ENCODE measurements at places on chromosomes 11 and 22. TPM values are rescaled to one million over a fixed set of nuclear protein-coding genes. Genes with fewer than 3 reads are reported as not detected.

Gene P2RY6
- total RNA-seq = not detected

Gene TRIM29
- total RNA-seq = 0.11 TPM

Gene KRTAP5-10
- total RNA-seq = not detected

Gene POU2AF3
- 0.59 TPM for total RNA-seq

Gene OR2D2
- not detected for total RNA-seq

Gene CAPRIN1
- 275 TPM for total RNA-seq

Gene SCUBE1
- total RNA-seq = 25.9 TPM

Gene IL17REL
- not detected for total RNA-seq

DNA sequence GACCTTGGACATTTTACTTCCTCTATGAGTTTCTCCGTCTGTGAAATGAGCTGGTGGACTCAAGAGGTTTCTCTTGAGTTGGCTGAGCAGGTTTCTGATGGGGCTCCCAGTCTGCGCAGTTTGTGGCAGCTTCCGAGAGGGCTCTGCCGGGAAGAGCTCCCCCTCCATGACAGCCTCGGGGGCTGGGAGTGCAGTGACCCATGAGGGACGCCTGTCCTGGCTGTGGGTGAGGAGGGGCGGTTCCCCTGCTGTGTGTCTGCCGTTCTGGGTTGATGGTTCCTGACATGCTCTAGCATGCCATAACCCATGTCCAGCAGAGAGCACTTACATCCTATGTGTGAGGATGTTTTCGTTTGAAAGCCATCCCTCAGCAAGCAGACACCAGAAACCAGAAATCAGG is 14.8 kb downstream of the CSF2RB start:
- H3K36me3 ChIP-seq = no peaks in the 10 kb centered on the region
- no peak overlapping the region for H3K27ac ChIP-seq
- no peaks in the 10 kb centered on the region for H3K27me3 ChIP-seq
- H3K4me3 ChIP-seq = no peak overlapping the region
- peaks cover 5% of the 10 kb centered on the region for H3K4me1 ChIP-seq

GRCh38 chr11:111944651-111945051 is 7.5 kb downstream of the DIXDC1 start:
- H3K36me3 ChIP-seq = no peaks in the 10 kb centered on the region
- no peak for DNase-seq
- H3K27me3 ChIP-seq = no peaks in the 10 kb centered on the region

DNA sequence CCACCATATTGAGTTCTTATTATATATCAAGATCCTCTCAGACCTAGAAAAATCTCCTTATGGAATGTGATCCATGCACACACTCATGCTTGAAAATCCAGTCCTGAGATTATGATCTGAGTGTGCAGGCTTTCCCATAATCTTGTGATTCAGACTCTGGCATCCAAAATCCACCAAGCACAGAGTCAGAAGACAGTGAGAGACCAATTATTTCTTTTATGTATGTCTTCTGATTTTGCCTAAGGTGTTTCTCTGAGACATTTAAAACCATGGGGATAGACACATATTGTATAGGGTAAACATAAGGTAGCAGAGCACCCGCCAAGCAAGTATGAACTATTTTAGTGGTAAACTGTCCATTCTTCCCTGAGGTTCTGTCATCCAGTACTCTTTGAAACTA is 52.0 kb upstream of the MMP13 start:
- H3K27ac ChIP-seq = no peak overlapping the region
- no peak overlapping the region for H3K4me3 ChIP-seq
- H3K27me3 ChIP-seq = no peaks in the 10 kb centered on the region

- H3K4me1 ChIP-seq = peaks cover 30% of the 10 kb centered on the region
- H3K4me3 ChIP-seq = peak overlapping the region; percentile 77
- H3K27ac ChIP-seq = no peak overlapping the region
- no peaks in the 10 kb centered on the region for H3K36me3 ChIP-seq
Observed at GRCh38 chr11:115500547-115501501, 3.4 kb downstream of the CADM1 start.

DNA sequence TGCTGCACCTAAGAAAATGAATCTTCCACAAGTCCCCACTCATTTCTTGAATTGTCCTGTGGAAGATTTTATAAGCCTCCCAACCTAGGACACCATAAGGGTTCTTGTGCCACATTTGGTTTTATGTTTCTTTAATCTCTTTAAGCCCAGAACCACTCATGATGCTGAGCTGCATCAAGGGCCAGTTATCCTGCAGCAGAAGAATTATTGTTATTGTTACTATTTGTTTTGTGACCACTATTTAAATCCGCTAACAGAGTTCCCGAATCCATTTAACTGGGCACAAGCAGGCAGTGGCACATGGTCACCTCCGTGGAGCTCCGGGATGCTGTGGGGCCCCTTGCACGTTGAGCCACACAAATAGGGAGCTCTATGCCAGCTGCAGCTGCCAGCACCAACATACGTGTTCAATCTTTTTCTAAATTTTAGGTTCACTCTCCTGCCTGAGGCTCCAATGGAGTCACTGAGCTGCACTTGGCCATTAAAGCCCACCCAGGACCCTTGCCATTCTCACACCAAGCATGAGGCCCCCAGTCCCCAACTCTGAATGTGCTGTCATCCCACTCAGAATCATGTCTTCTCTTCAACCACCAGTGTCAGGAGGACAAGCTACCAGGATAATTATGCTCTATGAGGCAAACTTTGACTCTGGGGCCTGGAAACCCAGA is 60.6 kb downstream of the DGCR2 start:
- no peaks in the 10 kb centered on the region for H3K27me3 ChIP-seq
- no peaks in the 10 kb centered on the region for H3K4me1 ChIP-seq
- H3K4me3 ChIP-seq = no peak overlapping the region

DNA sequence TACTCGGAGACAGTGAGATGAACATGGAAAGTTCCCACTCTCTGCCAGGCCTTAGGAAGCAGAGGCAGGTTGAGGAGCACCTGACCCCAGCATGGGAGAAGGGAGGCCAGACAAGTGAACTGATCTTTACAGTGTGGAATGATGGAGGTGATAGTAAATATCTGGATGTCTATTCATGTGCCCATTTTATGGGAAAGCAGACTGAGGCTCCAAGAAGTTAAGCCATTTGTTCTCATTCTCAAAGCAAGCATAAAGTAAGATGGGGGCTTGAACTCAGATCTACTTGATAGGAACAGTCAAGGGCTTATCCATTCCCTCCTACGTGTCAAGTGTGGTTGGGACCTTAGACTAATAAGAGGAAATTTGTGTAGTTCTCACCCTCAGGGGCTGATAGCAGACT is 461.5 kb downstream of the MN1 start:
- no peak overlapping the region for H3K27ac ChIP-seq
- no peak overlapping the region for H3K4me3 ChIP-seq
- H3K27me3 ChIP-seq = peaks cover 5% of the 10 kb centered on the region

DNA sequence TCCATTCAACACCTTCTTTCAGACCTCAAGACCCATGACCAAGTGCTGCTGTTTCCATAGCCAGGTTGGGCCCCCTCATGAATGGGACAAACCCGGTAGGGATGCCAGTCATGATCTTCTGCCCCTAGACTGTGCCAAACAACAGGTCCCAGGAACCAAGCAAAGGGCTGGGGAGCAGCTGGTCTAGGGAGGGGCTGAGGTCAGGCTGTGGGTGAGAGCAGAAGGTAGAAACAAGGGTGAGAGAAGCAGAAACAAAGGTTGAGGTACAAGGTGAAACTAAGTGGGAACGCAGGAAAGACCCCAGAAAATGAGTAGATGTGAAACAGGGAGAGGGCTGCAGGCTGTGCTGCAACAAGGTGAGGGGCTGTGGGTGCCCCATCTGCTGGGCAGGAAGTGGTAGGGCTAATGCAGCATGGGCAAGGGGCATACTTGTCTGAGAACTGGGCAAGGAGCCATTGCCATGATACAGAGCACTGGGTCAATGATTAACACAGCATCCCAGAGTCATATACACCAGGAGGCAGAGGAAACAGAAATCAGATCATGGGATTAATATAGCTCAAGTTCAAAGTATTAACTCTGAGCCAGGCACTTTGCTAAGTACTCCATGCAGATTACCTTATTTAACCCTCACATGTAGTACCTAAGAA is 45.9 kb downstream of the SLC1A2 start:
- no peaks in the 10 kb centered on the region for H3K4me1 ChIP-seq
- H3K4me3 ChIP-seq = no peak overlapping the region
- no peak overlapping the region for H3K27ac ChIP-seq
- H3K36me3 ChIP-seq = no peaks in the 10 kb centered on the region
- no peaks in the 10 kb centered on the region for H3K27me3 ChIP-seq
- no peak for DNase-seq

DNA sequence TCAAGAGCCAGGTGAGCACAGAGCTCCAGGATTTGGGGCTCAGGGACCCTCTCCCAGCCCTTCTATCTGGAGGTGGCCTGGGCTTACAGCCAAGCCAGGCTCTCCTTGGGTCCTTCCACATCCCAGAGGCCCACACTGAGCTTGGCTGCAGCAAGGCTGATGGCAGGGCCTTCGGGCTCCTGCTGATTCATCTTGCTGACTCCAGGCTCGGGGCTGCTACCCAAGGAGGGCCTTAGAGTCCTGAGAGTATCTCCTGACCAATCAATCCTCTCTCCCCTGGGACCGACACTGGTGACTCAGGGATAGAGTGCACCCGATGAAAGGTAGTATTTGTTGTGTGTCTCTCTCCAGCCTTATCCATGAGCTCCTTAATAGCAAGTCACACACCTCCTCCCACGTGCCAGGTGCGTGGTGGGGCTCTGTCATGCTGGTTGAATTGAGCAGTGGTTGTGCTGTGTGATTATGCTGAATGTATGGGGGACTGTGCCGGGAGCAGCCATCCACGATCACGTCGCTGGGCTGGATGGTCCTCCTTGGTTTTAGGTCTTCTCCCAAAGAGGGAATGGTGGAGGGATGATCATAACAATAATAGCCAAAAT is 62.3 kb downstream of the GRIK4 start:
- no peak overlapping the region for H3K27ac ChIP-seq
- H3K4me3 ChIP-seq = no peak overlapping the region
- no peaks in the 10 kb centered on the region for H3K4me1 ChIP-seq
- DNase-seq = no peak
- H3K27me3 ChIP-seq = peaks cover 22% of the 10 kb centered on the region
- no peaks in the 10 kb centered on the region for H3K36me3 ChIP-seq

GRCh38 chr11:111044751-111045406 is 200.6 kb upstream of the POU2AF2 start:
- no peak for DNase-seq
- no peak overlapping the region for H3K27ac ChIP-seq
- H3K4me3 ChIP-seq = no peak overlapping the region
- H3K27me3 ChIP-seq = no peaks in the 10 kb centered on the region
- no peaks in the 10 kb centered on the region for H3K36me3 ChIP-seq
- H3K4me1 ChIP-seq = no peaks in the 10 kb centered on the region

DNA sequence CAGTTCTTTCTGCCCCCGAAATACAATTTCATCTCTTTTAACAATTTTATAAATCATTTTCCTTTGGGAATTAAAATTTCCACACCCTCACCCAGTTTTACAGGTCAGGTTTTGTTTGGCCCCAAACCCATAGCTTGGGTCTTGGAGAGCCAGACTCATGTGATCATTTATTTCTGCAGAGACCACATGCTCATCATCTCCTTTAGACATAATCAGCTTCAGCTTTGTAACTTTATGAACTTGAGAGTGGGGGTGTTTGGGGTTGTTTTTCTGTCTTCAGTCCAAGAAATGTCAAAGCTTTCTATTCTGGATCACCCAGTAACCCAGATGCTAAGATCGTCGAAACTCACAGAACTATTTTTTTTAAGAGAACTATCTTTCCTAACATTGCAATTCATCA is 70.9 kb downstream of the DBX1 start:
- peaks cover 8% of the 10 kb centered on the region for H3K4me1 ChIP-seq
- no peak overlapping the region for H3K27ac ChIP-seq
- no peak overlapping the region for H3K4me3 ChIP-seq
- no peaks in the 10 kb centered on the region for H3K27me3 ChIP-seq
- DNase-seq = no peak

DNA sequence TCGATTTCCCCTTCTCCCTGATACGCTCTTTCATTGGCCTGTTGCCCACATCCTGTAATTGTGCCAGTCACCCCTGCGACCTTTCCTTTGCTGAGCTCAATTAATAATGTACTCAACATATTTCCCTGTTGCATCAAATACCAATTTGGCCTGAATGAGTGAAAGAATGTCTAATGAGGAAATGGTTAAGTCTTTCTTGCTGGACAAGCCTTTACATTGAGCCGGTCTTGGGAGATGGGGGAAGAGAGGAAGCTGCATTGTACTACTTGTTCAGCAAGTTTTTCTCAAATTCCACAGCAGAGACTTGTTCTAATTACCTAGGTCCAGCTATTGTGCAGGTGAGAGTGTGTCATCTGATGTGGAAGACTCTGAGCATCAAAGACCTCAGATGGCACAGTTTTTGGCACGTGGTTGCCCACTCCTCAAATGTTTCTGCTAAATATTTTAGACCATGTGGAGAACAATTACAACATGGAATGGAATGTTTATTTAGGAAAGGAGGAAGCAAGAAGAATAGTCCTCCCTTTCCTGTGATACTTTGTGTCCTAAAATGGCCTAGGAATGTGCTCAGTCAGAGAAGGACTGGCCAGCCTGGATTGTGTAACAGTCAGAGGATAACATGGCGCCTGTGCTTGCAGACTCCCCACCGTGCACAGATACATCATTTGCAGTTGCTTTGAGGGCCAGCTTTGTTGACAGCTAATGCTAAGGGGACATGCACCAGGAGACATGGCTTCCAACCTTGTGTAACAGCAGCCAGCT is 129.5 kb upstream of the E2F8 start:
- no peaks in the 10 kb centered on the region for H3K36me3 ChIP-seq
- H3K27me3 ChIP-seq = no peaks in the 10 kb centered on the region
- H3K4me1 ChIP-seq = peaks cover 16% of the 10 kb centered on the region
- no peak overlapping the region for H3K4me3 ChIP-seq
- H3K27ac ChIP-seq = no peak overlapping the region

GRCh38 chr11:68314203-68315170 is 2.1 kb downstream of the LRP5 start:
- peaks cover 14% of the 10 kb centered on the region for H3K4me1 ChIP-seq
- H3K27ac ChIP-seq = no peak overlapping the region
- H3K27me3 ChIP-seq = peaks cover 24% of the 10 kb centered on the region
- DNase-seq = no peak
- no peaks in the 10 kb centered on the region for H3K36me3 ChIP-seq
- H3K4me3 ChIP-seq = peak overlapping the region; percentile 91

Data from neural progenitor cell (in vitro differentiated cells).